ENCODE measurements at places on chromosomes 16 and 17. TPM values are rescaled to one million over a fixed set of nuclear protein-coding genes. Genes with fewer than 3 reads are reported as not detected.
A peak's percentile ranks its signal among the peaks of the same experiment; 100 is the strongest.

Gene HAP1
- total RNA-seq: not detected

- peak; percentile 56 for DNase-seq
These were observed 65.8 kb downstream of the DHRS7C start for GRCh38 chr17:9725575-9725974.

GRCh38 chr16:84496991-84497390 lies 7.5 kb downstream of the MEAK7 start:
- DNase-seq: no peak

- no peak for DNase-seq
These were observed 4.4 kb downstream of the CYBC1 start for GRCh38 chr17:82446124-82446523.

Gene MINK1
- 27.1 TPM for total RNA-seq

Gene RPS2
- 5,088 TPM for total RNA-seq

DNA sequence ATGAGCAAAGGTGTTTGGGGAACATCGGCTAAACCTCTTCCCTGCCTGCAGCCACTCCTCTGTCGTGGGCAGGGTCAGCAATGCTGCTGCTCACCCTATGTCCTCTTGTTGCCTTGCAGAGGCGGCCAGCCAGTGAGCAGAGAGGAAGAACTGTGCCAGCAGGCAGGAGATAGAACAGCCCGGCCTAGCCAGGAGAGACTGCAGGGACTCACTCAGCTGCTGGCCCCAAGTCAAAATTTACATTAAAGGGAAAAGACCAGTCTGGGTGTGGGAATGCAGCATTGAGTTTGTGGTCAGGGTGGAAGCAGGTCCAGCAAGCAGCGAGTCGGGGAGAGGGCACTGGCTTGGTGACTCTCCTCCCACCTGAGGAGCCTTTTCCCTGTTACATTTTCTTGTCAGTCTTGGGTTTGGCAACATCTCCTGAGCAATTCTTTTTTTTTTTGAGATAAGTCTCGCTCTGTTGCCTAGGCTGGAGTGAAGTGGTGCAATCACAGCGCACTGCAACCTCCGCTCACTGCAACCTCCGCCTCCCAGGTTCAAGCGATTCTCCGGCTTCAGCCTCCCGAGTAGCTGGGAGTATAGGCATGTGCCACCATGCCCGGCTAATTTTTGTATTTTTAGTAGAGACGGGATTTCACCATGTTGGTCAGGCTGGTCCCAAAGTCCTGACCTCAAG lies 22.7 kb downstream of the LIG3 start:
- peak; percentile 36 for DNase-seq

Gene BCKDK
- total RNA-seq: 56.4 TPM

Gene SPNS3
- total RNA-seq: 0.63 TPM

GRCh38 chr16:62240722-62241121 lies 204.5 kb upstream of the CDH8 start:
- DNase-seq: no peak

Gene CDRT15
- not detected for total RNA-seq

DNA sequence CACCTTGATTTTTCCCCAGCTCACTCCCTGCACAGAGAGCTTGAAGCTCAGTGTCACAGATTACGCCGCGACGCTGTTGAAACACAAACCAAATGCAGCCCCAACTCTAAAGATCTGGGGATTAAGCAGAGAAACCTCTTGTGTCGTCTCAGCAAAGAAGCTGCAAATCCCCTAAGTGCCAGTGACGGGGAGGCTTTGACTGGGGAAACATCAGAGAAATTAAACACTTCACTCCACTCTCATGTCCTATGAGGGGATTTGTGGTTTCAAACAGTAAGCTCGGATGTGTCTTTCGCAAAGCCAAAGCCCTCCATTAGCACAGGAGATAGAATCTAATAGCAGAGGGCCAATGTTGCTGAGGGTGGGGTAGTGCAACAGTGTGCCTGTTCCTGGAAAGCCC lies 233.7 kb downstream of the HS3ST4 start:
- DNase-seq: no peak

Gene UNC13D
- total RNA-seq: 2.7 TPM

- DNase-seq: no peak
These were observed 50.4 kb downstream of the TIMM22 start for GRCh38 chr17:1047177-1047878.

DNA sequence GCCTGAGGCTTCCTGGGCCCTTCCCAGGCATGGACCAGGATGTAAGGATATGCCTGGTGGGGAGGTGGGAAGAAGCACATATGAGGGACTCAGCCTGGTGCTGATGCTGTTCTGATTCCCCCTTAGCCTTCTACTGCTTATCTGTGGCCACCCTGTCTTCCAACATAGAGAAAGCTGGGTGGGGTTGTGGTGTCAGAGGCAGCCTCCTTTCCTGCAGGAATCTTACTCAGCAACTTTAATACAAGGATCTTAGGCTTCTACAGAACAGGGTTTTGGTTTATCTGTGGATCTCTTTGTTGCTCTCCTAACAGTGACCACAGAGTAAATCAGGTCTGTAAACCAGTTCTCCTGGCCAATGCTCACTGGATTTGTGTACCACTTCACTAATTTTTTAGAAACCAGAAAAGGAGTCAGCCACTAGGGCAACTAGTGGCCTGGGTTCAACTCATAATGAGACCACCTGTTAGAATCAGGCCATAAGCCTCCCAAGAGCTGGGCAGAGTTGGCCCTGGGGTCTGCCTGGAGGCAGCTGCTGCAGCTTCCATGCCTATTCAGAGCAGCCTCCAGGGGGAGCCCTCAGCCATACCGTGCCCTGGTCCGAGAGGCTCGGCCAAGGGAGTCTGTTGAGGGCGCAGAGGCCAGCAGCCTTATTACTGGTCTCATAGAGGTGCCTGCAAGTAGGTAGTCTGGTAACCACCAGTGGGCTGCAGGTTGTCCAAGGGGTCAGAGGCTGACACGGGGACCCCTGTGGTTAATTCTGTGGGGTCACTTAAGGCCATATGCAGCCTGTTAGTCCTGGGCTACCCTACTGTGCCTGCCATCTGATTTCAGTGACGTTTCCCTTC lies 7.1 kb downstream of the HAS3 start:
- peak; percentile 21 for DNase-seq

- DNase-seq: no peak
These were observed 2.4 kb upstream of the TACO1 start for GRCh38 chr17:63598281-63598680.

GRCh38 chr17:45218895-45219661 lies 2.6 kb upstream of the FMNL1 start:
- peak; percentile 70 for DNase-seq

DNA sequence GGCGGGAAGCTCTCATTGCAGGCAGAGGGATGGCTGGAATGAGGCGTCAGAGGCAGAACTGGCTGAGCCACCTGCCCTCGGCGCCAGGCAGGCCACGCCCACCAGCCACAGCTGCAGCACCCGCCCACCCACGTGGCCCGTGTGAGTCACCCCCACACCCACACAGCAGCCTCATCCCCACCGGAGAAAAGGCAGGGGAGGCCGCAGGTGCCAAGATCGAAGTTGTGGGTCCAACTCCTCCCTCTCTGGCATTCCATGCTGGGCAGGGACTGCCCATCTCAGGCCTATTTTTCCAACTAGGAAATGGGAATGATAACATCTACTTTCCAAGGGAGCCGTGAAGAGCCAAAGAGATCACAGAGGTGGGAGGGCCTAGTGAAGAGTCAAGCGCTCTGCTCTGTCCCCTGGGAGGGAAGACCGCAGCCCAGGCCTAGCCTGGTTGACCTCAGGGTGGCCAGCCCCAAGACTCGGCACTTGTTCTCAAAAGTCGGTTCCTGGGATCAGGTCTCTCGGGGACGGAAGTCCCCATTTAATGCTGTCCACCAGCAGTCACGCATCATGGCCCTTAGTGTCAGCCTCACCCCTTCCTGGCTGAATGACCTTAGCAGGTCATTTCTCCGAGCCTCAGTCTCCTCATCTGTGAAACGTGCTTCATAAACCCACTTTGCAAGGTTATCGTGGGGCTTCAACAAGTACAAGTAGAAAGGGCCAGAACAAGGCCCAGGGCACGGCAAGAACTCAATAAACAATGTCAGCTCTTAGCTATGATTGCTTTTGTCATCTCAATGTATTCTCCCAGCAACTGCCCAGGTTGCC lies at the start of gene TRPV3:
TSS of gene TRPV3 (minus strand) at position 45 of the 816 bp plus-strand sequence. CDS start 2,962 bp downstream, outside the sequence.
- peak; percentile 26 for DNase-seq

DNA sequence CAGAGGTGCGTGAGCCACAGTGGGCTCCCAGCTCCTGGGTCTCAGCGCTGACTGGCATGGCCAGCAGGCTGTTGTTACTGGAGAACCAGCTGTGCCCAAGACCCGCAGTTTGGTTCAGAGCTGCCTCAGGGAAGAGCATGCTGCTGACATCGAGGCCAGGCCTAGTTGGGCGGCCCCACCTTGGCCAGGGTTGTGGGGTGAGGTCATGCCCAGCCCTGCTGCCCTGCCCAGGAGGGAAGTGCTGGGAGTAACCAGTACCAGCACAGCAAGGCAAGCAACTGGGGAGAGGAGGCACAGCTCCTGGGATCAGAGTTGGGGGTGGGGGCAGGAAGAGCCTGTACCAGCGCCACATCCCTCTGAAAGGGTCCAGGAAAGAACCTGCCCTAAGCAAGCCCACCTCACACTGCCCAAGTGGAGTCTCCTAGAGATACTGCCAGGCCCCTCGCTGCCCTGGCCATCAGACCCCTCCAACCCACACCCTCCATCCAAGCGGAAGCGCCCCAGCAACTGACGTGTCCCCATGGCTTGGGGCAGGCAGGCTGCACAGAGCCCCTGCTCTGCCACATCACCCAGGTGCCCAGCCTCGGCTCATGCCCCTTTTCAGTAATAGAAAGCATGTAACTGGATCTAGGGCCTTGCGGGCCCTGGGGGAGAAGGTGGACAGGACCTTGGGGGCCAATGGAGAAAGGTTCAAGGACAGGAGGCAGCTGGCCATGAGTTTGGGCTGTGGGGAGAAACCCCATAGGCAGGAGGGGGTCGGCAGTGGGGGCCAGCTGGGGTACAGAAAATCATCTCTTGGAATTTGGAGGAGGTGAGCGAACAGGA lies 990 bp downstream of the DOK4 start:
- no peak for DNase-seq

GRCh38 chr17:57739402-57740234 lies 5.5 kb downstream of the CCDC182 start:
- peak; percentile 21 for DNase-seq

Gene CMTM1
- 8.7 TPM for total RNA-seq

Measured in HT1080 (cell line).